A549 treated with CpdA at 1 μM for 4 hours (cell line): ENCODE measurements at places on chromosomes 7 and 10. TPM values are rescaled to one million over a fixed set of nuclear protein-coding genes. Genes with fewer than 3 reads are reported as not detected.

Gene METTL27
- 6.2 to 10.7 TPM (median 10.3 TPM) in 5 replicates for total RNA-seq

Gene HMX3
- not detected in 5 replicates for total RNA-seq

Gene NUB1
- 37.2 to 52.1 TPM (median 39.9 TPM) in 5 replicates for total RNA-seq

Gene CUZD1
- total RNA-seq: 1.1 to 1.9 TPM (median 1.4 TPM) in 5 replicates

Gene OPN1SW
- total RNA-seq: not detected in 5 replicates

Gene AGBL3
- total RNA-seq: 0.73 to 1.4 TPM (median 1.1 TPM) in 5 replicates

Gene IDI2
- 0.13 TPM in 1 of 5 replicates, not detected in the others for total RNA-seq

Gene SYNPO2L
- 0.03 TPM in 1 of 5 replicates, not detected in the others for total RNA-seq

Gene TCERG1L
- total RNA-seq: not detected in 5 replicates

Gene PNLIPRP1
- total RNA-seq: not detected in 5 replicates

Gene RNF133
- total RNA-seq: not detected in 5 replicates

Gene FGL2
- not detected in 5 replicates for total RNA-seq

Gene KLF14
- total RNA-seq: 0.03 to 0.06 TPM (median 0.05 TPM) in 3 of 5 replicates, not detected in the others

Gene MASTL
- 17.7 to 26.8 TPM (median 19.8 TPM) in 5 replicates for total RNA-seq

Gene IL6
- 1.4 to 7.2 TPM (median 2.4 TPM) in 5 replicates for total RNA-seq

Gene FAM25C
- total RNA-seq: 1.2 to 4.7 TPM (median 1.8 TPM) in 3 of 5 replicates, not detected in the others

Gene CDK1
- 83.6 to 107 TPM (median 92.5 TPM) in 5 replicates for total RNA-seq

Gene CYP26C1
- total RNA-seq: not detected in 5 replicates

Gene CFAP43
- 0.16 to 0.22 TPM (median 0.22 TPM) in 5 replicates for total RNA-seq

Gene PCDH15
- not detected in 5 replicates for total RNA-seq

Gene PRRT4
- total RNA-seq: 0.34 to 0.63 TPM (median 0.41 TPM) in 5 replicates

Gene VAX1
- 1.1 to 1.5 TPM (median 1.4 TPM) in 5 replicates for total RNA-seq

Gene GCK
- 0.02 TPM in 1 of 5 replicates, not detected in the others for total RNA-seq

Gene SBDS
- 99.6 to 117 TPM (median 104 TPM) in 5 replicates for total RNA-seq

Gene TMED4
- 45.9 to 54.0 TPM (median 49.7 TPM) in 5 replicates for total RNA-seq

Gene ZNF853
- total RNA-seq: 1.9 to 3.0 TPM (median 2.2 TPM) in 5 replicates

Gene CFAP69
- 1.3 to 2.0 TPM (median 1.6 TPM) in 5 replicates for total RNA-seq
